RCC 7860 (cell line): ENCODE measurements at places on chromosomes 2 and 18.

GRCh38 chr2:151727593-151728552 lies 6.4 kb downstream of the NEB start:
- DNase-seq: no peak

GRCh38 chr2:14903709-14904374 lies 271.3 kb downstream of the LRATD1 start:
- peak; percentile 21 for DNase-seq

- no peak for DNase-seq
Measured at GRCh38 chr2:9824956-9825720, 18.1 kb upstream of the TAF1B start.

DNA sequence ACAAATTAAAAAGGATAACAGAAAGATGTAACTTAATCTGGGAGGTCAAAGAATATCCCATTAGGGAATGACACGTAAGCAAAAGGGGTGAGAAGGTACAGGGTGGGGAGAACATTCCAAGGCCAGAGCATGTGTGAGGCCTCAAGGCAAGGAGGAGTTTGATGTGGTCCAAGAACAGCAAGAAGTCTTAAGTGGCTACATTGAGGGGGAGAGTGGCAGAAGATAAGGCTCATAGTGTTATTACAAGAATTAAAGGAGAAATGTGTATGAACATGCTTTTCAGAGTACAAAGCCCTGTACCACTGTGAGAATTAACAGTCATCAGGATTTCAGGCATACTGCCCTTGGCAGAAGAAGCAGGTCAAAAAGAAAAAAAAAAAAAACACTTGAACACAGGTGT lies 174.4 kb upstream of the ERBB4 start:
- no peak for DNase-seq

DNA sequence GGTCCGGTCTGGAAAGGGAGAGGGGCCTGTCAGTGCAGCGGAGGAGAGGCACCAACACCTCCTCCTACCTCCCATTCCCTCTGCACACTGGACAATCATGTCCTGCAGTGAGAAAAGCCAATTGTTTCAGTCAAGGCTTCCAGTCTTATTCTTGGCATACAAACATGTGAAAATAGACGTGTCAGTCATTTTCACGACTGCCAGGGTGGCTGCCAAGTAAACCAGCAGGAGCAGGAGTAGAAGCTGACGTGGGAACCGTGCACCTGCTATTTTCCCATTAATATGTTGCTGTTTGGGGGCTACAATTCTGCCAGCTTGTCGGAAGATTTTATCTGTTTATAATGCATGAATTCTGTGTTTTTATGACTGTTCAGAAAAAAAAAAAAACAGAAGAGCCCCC lies 202.3 kb downstream of the SPP2 start:
- no peak for DNase-seq

DNA sequence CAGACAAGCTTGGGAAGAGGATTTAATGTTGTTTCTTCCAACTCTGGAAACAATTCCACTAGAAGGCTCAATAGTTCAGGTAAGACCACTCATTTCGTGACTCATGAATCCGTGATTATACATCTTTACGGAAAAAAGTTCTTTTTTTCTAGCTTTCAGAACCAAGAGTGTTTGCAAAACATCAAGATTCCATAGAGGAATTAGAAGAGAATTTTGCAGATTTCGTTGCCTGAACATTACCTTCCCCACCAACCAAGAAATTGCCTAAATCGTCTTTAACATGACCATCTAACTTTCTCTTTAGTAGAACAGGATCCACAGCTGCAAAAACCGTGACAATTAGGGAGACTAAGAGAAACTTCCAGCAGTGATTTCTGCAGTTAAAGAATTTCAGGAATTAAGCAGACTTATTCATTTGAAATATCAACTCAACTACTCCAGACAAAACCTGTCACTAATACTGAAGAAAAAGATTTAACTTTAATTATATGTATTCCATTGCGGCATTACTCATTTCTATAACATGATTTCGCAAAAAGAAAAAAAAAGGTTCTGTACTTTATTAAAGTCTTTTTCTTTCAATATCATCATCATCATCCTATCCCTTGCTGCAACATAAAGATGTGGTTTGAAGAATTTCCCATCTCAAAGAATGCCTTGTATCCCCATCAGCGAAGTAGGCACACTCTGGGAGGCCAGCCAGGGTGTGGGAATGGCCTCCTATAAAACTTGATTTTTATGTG lies 1.9 kb upstream of the NAB1 start:
- no peak for DNase-seq
